GM23338 (cell line): ENCODE measurements at places on chromosomes 5 and 9.

DNA sequence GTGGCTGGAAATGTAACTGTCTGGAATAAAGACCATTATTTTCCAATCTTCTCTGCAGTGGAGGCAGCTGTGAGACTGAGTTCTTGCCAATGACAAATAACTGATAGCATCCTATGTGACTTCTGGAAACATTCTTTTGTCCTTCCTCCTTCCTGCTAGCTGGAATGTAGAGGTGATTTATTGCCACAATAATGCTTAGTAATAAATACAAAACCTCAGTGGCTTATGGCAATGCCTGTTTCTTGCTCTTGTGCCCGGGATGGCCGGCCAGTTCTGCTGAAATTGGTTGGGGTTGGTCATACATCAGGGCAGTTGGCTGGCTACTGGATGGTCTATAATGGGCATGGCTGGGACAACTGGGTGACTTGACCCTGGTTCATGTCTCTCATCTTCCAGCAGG lies 12.2 kb upstream of the TEX48 start:
- DNase-seq: no peak

- no peak for DNase-seq
These were observed 1.6 kb downstream of the NACC2 start for GRCh38 chr9:136093346-136093986.

DNA sequence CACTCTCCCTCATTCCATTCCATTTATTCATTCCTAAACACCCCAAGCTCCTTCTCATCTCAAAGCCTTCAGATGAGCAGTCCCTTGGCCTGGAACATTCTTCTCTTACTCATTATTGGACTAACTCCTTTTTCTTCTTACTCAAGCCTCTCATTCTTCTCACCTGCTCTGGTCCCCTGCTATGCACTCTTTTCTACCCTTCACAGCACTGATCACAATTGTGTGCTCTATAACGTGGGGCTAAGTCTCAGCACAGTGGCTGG lies 212.4 kb downstream of the MAPKAP1 start:
- DNase-seq: no peak

GRCh38 chr9:78357165-78357873 lies 60.4 kb downstream of the PSAT1 start:
- peak; percentile 30 for DNase-seq

DNA sequence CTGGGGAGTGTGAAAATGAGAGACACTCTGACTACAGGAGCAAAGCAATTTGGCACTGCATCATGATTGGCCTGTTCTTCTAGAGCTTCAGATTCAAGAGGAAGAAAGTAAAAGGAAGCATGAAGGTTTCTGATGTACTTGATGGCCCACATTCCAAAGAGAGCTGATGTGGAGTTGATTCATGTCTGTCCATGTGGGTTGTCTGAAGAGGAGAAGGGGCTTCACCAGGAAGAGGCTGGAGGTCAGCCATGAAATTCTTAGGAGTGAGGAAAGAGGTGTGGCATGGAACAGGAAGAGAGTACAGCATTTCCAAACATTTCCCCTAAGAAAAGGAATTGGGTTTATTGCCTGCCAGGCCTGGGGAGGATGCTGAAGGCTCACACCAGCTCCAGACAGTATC lies 70.7 kb downstream of the PTCD2 start:
- no peak for DNase-seq

DNA sequence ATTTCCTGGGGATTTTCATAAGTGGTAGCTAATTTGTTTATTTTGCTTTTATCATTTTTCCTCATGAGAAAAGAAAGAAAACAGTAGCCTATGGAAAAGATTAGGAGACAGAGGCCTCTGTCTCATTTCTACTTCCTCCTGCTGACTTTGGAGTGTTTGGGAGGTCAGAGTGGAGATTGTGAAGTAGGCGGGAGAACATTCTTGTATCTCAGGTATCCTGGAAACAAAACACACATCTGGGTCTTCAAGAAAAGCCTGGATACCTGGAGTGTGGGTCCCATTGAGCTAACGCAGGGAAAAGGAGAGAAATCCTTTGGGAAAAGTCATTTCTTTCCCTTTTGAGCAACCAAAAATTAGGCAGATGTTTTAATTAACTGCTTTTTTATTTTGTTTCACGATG lies 161.5 kb upstream of the DMAC1 start:
- DNase-seq: peak; percentile 32

DNA sequence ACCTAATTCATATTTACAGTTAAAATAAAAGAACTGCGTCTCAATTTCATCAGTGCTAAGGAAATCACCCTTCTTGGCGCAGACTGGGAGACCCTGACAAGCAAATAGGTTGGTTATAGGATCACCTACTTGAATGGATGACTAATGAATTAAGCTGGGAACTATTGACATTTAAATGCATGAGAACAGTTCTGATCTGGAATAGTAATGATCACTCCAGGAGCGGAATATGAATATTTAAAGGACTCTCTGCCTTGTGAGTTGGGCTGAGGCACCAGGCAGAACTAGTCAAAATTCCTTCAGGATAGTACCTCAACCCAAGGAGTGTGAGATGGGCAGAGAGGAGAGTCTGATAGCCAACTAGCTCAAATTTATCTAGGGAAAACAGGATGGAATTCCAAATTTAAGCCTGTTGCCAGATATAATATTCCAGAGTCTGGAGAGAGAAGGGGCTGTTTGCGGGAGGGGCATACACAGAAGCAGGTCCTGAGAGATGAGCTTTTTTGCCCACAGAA lies 364.4 kb downstream of the CSNK1G3 start:
- DNase-seq: peak; percentile 46

- DNase-seq: no peak
These were observed 51.0 kb downstream of the PTPDC1 start for GRCh38 chr9:94135222-94135621.

- DNase-seq: no peak
These were observed 12.4 kb downstream of the CDC37L1 start for GRCh38 chr9:4691795-4692194.

DNA sequence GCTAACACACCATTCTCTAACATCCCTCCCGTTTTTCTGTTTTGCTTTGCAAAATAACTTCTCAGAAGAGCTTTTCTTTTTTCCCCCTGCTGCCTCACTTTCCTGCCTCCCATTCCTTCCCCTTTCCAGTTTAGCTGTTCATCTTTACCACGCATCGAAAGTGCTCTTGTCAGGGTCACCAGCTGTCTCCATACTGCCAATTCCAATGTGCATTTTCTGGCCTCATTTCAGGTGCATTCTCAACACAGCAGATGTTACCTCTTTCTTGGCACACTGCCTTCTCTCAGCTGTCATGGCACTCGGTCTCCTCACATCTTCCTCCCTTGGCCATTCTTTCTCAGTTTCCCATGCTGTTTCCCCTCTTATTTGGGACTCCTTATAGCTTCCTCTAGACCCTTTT lies 9.5 kb downstream of the ARSK start:
- DNase-seq: no peak

GRCh38 chr9:112033237-112034215 lies 136.9 kb downstream of the UGCG start:
- DNase-seq: no peak

DNA sequence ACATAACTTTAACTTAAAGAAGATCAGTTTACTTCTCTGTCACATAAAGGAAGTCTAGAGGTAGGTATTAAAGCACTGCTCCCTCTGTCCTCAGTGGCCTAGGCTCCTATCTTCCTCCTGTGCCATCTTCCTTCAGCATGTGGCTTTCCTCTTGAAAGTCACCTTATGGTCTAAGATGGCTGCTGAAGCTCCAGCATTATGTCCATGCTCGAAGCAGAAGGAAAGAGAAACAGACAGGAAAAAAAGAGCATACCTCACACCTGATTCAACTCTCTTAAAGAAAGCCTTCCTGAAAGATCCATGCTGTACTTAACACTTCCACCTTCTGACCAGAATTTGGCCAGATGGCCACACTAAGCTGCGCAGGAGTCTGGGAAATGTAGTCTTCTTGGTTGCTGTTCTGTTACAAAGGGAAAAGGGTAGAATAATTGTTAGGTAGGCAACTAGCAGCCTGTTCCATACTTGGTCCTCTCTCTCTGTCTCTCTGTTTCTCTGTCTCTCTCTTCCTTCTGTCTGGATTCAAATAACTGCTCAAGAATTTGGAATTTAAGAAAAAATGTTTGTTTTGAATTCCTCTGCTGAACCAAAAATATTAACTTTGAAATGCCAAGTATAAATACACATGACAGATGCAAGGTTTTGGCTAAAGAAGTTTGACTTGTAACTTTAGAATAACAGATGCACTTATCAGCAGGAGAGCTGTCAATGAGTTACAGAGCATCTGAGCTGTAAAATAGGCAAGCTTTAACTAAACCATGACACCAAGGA lies 16.0 kb downstream of the TMEM174 start:
- DNase-seq: peak; percentile 68

DNA sequence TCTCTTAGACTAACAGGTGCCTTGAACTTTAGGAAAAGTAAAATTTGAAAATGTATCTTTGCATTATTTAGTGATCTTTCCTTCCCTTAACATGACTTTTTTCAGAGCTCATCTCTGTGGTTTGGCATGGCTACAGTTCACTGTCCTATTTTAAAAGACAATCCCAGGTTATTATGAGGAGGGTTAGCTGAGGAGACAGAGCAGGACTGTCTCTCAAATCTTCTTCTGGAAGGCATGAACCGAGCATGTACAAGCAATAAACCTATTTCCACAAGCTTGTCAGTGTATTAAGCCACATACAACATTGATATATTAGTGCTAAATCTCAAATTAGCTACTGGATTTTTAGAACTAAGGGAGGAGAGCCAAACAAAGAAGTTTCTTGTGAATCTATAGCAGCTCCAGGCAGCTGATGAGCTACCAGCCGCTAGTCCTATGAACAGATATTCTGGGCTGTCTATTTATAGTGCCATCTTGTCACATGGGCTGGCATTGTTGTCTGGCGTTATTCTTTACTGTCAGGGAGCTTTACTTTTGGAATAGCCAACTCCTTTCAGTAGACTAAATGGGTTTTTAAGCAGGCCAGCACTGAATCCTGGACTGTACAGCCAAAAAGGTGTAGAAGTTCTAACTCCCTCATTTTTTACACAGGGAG lies 171.2 kb upstream of the ACTBL2 start:
- no peak for DNase-seq

GRCh38 chr5:82376307-82376706 lies 98.2 kb upstream of the RPS23 start:
- DNase-seq: no peak

DNA sequence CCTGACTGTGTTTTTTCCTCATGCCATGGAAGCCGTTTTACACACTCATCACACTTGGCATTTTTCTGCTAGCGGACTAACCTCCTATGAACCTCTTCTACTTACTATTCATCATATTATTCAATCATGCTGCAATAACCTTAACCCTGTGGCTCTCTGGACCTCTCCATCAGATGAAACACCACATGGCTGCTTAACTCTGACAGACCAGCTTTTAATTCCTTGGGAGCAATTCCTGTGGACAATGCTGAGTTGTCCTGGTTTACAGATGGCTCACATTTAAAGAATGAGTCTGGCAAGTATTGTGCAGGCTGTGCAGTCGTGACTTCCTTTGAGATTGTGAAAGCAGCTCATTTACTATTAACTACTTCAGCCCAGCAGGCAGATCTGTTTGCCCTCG lies 9.0 kb downstream of the OR1J1 start:
- DNase-seq: no peak

DNA sequence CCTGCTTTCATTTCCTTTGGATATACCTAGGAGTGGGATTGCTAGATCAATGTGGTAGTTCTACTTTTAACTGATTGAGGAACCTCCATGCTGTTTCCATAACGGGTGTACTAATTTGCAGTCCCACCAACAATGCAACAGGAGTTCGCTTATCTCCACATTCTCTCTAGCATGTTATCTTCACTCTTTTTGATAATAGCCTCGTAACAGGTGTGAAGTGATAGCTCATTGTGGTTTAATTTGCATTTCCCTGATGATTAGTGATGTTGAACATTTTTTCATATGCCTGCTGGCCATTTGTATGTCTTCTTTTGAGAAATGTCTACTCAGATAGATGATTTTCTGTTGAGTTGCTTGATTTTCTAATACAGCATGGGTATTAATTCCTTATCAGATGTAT lies 142.2 kb downstream of the ZNF462 start:
- no peak for DNase-seq

DNA sequence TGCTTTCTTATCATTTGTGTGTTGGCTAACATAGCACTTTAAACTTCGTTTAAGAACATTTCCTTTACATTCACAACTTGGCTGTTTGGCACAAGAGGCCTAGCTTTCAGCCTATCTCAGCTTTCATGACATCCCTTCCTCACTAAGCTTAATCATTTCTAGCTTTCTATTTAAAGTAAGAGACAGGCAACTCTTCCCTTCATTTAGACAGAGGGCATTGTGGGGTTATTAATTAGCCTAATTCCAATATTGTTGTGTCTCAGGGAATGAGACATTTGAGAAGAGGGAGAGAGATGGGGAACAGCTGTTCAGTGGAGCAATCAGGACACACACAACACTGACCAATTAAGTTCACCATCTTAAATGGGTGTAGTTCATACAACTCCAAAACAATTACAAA lies 51.0 kb upstream of the OR2K2 start:
- no peak for DNase-seq

DNA sequence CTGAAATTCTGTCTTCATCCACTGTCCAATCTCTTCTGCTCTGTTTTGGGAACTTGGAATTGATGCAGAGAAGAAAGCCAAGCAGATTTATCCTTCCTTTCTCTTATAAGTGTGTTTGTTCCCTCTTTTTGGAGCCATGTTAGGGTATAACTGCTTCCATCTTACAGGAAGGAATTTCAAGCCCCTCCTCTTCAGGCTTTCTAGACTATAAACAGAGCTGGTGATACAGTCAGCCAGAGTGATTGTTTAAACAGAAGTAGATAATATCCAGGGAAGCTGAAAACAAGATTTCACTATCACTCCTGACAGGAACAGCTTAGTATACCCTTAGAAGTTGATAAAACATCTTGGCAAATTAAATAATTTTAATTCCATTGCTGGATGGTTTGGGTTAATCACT lies 102.1 kb upstream of the DMRT1 start:
- no peak for DNase-seq

DNA sequence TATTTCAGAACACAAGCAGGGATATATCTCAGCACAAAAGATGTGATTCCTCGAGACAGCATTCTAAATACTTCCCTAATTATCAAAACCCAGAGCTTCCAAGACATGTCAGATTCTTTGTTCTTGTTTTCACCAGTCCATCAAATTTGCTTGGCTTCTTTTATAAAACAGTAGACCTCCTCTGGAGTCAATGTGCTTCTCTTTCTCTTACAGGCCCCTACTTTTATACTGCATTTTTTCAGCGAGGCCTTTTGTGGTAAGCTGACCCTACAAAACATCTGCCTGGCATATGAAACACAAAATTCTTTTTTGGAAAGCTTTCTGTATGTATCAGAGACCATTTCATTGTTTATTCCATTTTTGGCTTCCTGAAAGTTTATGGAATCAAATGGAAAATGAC lies 81.8 kb downstream of the ARSB start:
- no peak for DNase-seq

- no peak for DNase-seq
These were observed 7.3 kb downstream of the CEP72 start for GRCh38 chr5:619444-619843.

GRCh38 chr9:76687861-76688391 lies 76.3 kb upstream of the PCA3 start:
- no peak for DNase-seq
